ENCODE measurements at places on chromosomes 3 and 15.

DNA sequence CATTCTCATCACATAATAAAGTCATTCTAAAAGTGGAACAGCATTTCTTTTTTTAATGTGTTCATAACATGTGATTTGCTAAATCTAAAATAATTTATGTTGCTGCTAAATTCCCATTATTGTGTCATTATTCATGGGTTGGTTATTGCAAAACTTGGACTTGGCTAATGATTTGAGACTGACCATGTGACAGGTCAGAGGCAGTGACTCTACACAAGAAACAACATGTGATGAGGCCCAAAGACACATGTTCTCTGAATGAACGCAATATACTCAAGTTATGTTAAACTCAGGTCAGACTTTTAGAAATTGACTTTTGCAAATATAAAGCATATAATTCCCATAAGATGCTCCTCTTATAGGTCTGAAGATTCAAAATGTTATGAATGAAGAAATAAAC, 566.1 kb downstream of the TBL1XR1 start:
- no peak for DNase-seq

- DNase-seq, result peak; percentile 47
These were observed 64.3 kb upstream of the GATM start for GRCh38 chr15:45442507-45443135.

- no peak for DNase-seq
These were observed 161.3 kb upstream of the SLC2A2 start for GRCh38 chr3:171187706-171188290.

- no peak for DNase-seq
These were observed 2.9 kb upstream of the PSTPIP1 start for GRCh38 chr15:76991741-76992645.

GRCh38 chr3:66404903-66405700, 95.7 kb downstream of the LRIG1 start:
- DNase-seq, result no peak

GRCh38 chr3:60909526-60909925, 341.7 kb downstream of the FHIT start:
- DNase-seq, result no peak

DNA sequence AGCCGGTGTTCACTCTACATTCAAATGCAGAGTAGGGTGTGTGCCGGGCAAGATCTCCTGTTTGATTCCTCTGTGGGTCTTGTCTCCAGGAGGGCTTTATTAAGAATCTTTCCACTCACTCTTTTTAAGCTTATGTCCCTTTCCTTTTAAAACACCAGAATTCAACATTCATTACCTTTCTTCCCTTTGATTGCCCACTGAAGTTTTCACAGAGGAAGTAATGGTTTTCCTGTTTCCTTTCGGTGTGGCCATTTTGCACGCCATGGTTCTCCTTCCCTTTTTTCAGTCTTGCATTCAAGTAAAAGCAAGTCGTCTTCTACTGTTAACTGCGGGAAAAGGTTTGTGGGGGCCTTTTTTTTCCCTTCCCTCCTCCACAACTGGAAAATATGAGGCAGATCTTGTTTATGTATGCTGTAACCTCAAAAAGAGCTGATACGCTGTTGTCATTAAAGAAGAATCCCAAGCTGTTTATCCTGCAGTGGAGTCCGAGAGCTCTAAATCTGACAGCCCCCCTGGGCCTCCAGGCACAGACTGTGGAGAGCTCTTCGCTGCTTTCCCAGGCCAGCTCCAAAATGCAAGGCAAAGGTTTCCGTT, 40.5 kb downstream of the FILIP1L start:
- DNase-seq, result peak; percentile 43

DNA sequence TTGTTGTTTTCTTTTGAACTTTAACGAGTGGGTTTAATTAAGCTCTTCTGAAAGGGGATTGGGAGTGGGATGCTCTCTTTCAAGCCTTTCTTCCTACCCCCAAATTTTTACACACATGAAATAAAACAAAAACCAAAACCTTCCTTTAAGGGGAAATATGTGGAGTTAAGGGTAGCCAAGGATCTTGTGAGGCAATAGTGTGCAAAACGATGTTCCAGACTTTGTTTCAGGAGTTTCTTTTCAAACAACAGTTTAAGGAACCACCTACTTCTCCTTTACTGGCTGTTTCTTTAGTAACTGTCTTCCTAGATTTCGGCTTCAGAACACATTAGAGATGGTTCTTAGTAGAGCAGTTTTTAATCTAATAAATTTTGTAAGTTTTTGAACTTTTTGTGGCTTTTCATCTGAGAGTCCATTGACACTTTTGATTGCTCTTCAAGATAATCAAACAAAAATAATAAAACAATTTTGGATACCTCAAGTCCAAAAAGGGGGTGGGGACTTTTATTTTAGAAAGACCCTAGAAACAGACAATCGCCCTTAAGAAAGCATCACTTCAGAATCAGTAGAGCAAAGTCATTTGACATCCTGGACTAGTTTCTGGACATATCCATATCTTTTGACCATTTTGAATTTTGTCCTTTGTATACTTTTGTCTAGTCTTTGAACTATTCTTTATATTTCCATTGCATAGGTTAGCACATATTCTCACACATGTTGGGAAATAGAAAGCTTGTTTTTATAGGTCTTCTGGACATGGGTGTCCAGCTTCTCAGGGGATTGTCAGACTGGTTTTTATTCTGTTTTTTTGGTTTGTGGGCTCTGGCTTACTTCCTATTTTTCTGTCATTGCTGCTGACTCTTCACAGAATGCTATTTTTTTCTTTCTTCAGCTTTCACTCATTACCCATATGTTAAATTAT, 6.0 kb downstream of the DIPK2A start:
- DNase-seq, result no peak

GRCh38 chr3:105145511-105145910, 221.2 kb upstream of the ALCAM start:
- DNase-seq, result no peak

GRCh38 chr3:52498137-52499054, 3.3 kb downstream of the STAB1 start:
- peak; percentile 44 for DNase-seq

- no peak for DNase-seq
These were observed 6.3 kb downstream of the TBL1XR1 start for GRCh38 chr3:177190756-177191681.

DNA sequence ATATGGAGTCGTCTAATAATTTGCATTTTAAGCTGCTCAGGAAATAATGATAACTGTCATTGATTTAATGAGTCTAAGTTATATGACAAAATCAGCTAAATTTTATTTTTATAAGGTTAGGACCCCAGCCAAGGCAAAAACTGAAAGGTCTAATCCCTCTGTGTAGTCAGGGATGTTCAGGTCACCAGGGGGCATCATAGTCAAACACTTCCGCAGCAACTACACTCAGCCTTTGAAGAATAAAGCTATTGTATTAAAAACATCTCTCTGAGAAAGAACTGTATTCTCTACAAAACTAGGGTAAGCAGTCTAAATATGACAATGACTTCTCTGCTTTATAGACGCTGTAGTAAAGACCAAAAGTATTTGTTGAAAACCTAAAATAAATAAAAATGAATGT, 15.0 kb downstream of the INTS14 start:
- DNase-seq, result no peak

- DNase-seq, result no peak
These were observed 265.4 kb upstream of the KCNMB2 start for GRCh38 chr3:178270838-178271237.

GRCh38 chr3:127964053-127964452, 49.0 kb downstream of the KBTBD12 start:
- no peak for DNase-seq

GRCh38 chr15:65612616-65612946, 1.6 kb upstream of the INTS14 start:
- no peak for DNase-seq

DNA sequence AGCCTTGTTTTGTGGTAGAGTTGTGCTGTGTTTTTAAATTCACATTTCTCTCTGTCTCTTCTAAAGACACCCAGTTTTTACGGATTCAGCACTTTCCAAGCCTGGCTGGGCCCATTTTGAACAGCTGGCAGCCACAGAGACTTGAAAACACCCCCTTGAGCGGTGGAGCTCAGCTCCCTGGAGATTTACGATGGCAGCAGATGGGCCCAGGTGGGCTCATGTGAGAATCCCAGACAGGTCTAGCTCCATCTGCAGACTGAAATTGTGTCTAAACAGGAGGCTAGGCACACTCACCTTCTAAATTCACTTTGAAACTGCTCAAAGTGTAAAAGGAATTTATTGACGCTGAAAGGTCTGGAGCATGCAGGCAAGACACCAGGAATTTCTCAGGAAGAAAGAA, 232.0 kb upstream of the HES1 start:
- DNase-seq, result no peak

DNA sequence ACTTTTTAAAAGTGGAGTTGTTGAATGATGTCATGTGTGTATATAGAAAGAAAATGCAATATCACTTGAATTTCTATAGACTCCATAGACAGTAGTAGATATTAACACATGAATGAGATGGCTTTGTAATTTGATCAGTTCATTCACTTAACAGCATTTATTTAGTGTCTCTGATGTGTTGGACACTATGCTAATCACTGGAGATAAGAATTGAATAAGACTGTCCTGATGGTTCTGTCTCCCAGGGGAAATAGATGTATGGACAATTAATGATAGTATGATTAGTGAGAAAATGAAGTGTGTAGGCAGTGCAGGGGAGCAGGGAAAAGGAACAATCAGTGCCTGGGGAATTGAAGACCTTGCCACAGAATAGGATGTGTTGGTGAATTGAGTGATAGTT, 72.9 kb downstream of the RIOX2 start:
- DNase-seq, result no peak

DNA sequence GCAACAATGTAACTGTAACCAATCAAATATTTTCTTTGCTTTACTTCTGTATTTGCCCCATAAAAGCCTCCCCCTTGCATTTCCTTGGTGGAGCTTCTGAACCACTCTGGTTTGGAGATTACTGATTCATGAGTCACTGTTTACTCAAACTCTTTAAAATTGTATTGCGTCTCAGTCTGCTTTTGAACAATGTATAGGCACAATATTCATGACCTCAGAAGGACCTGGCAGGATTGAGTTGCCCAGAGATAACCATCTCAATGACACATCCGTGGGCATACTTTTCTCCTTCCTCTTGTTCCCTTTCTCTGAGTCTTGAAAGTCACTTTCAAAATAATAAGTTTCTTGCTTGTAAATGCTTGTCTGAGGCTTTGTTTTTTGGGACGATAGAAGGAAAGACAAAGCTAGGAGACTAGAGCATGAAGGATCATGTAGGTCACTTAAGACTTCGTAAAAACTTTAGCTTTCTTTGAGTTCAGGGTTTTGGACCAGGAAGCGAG, 57.1 kb upstream of the POU1F1 start:
- DNase-seq, result peak; percentile 25

GRCh38 chr3:71051893-71052687, 531.4 kb downstream of the FOXP1 start:
- no peak for DNase-seq

- peak; percentile 57 for DNase-seq
These were observed 5.8 kb upstream of the TOPAZ1 start for GRCh38 chr3:44235604-44236484.

DNA sequence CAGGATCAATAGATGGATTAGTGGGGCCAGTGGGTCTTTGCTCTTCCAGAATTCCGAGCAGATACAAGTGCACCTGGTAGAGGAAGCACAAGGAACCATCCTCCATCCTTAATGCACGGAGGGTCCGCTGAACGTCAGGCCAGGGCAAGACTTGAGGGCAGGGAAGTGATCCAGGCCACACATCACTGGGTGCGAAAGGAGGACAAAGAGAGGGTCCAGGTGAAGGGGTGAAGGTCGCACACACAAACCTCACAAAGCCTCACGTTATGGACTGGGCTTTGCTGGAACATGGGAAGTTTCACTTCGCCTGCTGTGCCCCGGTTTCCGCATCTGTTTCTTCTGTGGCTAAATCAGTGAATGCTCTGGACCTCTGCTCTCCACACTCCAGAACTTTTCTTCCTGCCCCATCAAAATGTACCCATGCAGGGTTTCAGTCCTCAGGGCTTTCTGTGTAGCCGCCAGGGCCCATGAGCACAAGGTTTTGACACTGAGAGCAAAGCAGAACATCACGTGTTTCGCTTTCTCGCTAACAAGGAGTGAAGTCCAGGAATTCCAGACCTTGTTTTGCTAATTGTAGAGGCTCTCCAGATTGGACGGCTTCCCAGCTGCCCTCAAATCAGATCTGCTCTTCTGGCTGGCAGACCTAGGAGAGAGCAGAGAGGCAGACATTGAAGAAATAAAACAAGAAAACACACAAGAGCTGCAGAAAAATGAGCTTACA, 56.3 kb downstream of the KLF15 start:
- DNase-seq, result no peak

DNA sequence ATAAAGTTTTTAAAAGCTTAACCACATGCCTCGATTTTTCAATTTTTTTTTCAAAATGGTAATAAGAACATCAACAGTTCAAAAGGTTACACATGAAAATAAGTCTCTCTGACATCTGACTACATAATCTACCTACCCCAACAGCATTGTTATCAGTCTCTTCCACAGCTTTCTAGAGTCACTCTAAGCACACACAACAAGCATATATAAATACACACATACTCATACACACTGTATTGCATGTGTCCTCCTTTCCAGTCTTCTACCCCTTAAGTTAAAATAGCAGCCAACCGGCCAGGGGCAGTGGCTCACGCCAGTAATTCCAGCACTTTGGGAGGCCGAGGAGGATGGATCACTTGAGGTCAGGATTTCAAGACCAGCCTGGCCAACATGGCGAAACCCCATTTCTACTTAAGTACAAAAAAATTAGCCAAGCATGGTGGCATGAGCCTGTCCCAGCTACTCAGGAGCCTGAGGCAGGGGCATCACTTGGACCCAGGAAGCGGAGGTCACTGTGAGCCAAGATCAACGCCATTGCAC, 12.2 kb downstream of the TBL1XR1 start:
- no peak for DNase-seq

DNA sequence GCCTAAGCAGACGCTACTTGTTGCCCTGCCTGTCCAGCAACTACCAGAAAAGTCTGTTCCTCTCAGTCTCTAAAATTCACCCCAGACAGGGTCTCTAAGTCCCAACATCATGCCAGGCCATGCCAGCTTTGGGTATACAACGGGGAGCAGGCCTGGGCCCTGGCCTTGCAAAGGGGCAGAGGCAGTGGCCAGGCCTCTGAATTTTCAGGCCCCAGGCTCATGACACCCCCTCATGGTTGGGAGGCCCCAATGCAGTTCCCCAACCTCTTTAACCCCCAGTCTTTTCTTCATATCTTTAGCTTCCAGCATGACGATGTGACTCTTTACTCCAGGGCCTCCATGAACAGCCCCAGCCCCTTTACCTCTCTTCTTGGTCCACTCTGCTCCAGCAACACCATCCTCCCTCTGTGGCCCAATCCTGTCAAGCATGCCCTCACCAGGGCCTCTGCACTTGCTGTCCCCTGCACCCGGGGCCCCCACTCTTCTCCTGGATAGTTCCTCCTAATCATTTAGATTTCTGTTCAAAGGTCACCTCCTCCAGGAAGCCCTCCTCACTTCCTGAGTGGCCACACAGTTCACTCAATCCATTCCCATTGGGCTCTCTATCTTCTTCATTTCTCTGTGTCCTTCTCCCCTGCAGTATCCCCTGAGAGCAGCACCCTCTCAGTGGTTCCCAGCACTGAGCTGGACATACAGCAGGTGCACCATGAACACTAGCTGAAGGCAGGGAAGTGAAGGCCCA, 4.8 kb downstream of the IQSEC1 start:
- DNase-seq, result no peak

DNA sequence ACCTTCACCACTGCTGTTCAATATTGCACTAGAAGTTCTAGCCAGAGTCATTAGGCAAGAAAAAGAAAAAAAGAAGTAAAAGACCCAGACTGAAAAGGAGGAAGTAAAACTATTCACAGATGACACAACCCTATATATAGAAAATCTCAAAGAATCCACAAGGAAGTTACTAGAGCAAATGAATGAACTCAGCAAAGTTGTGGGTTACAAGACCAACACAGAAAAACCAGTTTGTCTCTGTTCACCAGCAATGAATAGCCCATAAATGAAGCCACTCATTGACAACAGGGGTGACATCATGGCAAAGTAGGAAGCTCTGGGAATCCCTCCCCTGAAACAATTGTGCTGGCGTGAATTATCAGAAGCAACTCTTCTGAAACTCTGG, 4.6 kb downstream of the CFAP100 start:
- DNase-seq, result no peak
